ENCODE measurements at places on chromosomes 3 and 15. TPM values are rescaled to one million over a fixed set of nuclear protein-coding genes. Genes with fewer than 3 reads are reported as not detected.

- no peak for DNase-seq
Observed at GRCh38 chr15:63232943-63233342, 43.5 kb downstream of the RAB8B start.

GRCh38 chr15:33395846-33396245 lies 85.1 kb downstream of the RYR3 start:
- no peak for DNase-seq

GRCh38 chr3:106616556-106616955 lies 747.7 kb upstream of the CBLB start:
- DNase-seq: no peak

GRCh38 chr3:186895406-186895805 lies 34.9 kb upstream of the ST6GAL1 start:
- no peak for DNase-seq

GRCh38 chr3:141921316-141921715 lies 44.9 kb downstream of the ATP1B3 start:
- no peak for DNase-seq

DNA sequence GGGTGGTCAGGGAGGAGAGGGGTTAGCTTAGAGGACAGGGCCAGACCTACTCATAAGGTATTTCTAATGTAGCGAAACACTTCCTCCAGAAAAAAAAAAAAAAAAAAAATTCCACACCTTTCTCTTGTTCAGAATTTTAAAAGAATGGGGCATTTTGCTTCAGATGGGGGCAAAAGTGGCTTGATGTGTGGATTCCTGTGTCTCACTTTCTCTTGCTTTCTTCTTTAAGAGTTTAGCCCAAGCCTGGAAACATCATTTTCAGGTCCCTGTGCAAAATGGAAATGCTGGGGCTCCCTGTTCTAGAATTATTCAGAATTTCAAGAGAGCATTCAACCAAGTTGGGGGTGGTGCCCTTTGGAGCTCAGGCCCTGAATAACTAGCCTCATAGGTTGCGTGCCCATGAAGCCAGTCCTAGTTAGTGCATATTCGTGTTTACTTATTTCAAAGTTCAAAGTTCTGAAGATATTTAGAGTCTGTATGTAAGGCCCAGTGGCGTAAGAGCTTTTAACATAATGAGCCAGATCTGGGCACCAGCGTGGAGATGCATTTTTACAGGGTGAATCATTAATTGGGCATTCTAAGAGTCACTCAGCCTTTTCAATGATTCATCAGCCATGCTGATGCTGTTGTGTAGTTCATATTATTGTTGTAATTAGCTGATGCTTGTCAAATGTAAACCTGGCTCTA lies 104.5 kb downstream of the RPLP1 start:
- DNase-seq: no peak

- no peak for DNase-seq
Observed at GRCh38 chr3:129367821-129368220, 60.6 kb downstream of the EFCAB12 start.

GRCh38 chr15:92989470-92989869 lies 89.3 kb downstream of the CHD2 start:
- no peak for DNase-seq

GRCh38 chr3:157120071-157120892 lies 39.7 kb downstream of the CCNL1 start:
- DNase-seq: no peak

- peak; percentile 15 for DNase-seq
Observed at GRCh38 chr3:172522871-172523818, at the start of gene TNFSF10. Gene TNFSF10 (minus strand): TSS chr3:172523430. CDS start chr3:172523384, 46 bp downstream.

DNA sequence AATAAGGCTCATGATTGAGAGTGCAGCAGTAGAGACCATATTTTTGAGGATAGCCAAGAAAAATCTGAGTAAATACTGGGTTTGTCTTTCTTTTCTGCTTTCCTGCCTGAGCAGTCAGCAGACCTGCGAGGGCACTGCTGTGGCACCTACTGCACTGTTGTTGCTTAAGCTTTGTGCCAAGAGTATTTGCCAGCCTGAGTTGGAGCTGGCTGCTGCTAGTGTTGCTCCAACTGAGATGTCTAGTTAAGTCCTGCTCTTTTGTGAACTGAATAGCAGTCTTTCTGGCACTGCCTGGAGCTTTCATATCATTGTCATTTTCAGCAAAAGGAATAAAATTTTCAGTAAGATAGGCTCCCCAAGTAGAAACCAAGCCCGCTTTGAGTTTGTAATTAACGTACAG lies 214.5 kb upstream of the P2RY1 start:
- no peak for DNase-seq

DNA sequence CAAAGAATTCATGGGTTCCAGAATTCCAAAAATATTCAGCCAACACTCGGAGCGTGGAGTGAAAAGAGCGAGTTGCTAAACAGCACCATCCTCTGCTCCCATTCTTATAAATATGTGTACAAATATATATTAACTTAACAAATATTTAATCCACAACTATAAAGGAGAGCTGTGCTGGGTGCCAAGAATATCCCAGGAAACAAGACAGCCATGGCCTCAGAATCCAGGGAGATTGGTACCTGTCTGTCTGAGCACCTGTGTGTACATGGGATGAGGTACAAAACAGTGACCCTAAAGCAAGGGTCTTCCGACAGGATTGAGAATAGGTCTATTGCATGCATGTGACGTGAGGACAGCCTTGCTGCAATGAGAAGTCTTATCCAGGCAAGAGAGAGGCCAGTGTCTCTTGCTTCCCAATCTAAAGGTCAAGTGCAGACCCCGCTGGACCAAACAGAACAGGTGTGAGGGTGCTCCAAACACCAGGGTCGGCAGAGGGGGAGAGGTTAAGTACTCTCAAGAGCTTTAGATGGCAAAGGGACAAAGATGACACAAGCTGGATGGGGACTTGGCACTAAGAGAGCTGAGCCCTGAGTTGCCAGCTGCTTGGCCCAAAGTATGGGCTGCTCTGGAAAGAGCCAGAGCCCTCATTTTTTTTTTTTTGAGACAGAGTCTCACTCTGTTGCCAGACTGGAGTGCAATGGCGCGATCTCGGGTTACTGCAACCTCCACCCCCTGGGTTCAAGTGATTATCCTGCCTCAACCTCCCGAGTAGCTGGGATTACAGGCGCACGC lies 36.2 kb downstream of the HOMER2 start:
- no peak for DNase-seq

- DNase-seq: no peak
Observed at GRCh38 chr3:144553301-144553700, 581.7 kb downstream of the DIPK2A start.

DNA sequence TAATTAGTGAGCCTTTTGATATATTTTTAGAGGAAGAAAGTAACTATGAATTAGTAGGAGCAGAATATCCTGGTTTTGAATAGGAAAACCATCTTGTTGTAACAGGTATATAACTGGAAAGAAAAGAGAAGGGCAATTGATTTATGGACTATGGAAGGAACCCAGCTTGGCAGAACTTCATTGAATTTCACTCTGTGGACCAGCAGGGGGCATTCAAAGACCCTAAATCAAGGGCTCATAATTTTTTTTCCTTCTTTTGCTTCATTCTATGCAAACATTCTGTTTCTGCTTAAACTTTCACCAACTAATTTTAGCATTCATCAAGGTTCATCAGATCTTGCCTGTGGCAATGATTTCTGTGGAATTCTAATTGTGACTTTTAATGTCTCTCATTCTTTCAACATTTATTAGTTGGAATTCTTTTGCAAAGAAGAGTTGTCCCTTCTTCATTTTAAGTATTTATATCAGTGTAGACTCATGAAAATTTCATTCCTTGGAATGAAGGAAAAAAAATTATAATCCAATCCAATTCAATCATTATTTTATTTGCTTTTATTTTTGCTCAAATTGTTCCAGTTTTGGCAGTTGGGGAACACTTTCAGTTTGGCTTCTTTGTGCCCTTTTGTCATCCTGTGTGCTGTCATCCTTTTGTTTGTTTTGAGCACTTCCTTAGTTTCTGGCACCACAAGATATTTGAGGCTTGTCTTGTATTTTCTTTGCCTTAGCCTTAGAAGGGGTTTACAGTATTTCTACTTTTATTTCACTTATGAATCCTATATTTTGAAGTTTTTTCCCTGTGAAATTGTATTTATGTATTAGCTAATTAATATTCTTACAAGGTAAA lies 30.4 kb downstream of the NXPE3 start:
- DNase-seq: peak; percentile 29

GRCh38 chr3:50155491-50155878 lies 361 bp downstream of the SEMA3F start:
- no peak for DNase-seq

DNA sequence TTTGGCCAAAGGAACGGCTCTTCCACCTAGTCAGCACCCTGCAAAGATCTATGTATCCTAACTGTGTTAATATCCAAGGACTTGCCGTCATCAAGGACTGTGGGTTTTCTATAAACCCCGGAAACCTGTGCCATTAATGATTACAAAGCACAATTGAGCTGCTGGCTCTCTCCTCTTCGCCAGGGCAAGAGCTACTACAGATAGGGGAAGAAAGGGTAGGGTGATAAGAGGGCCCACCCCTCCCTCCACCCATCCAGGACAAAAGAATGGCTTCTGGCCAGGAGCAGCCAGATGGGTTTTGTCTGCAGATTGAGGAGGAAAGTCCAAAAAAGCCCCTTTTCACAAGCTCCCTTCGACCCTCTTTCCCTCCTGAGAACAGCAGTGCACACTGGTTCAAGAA lies 9.9 kb downstream of the RFT1 start:
- DNase-seq: no peak

DNA sequence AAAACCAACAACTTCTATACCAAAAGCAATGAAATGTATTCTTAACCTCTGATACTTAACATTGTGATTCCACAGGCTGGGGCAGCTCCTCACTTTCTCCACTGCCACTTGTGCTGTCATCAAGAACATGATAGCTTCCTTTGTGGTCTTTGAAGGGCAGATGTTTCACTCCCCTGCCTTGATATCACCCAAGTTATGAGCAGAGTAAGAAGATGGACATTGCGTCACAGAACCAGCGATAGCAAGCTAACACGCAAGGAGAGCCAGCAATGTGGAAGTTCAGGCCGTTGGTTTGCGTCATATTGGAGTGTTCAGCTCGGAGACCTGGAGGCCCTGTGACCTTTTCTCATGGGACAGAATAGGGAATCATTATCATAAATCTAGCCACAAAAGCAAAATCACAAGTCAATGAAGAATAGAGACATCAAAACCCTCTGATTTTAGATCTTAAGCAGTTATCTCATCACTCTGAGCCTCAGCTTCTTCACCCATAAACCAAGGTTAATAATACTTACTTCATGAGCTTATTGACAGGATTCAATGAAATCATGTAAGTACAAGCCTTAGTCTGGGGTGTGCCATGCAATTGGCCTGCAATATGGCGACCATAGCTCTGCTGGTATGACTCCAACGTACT lies 183.8 kb upstream of the THBS1 start:
- no peak for DNase-seq

DNA sequence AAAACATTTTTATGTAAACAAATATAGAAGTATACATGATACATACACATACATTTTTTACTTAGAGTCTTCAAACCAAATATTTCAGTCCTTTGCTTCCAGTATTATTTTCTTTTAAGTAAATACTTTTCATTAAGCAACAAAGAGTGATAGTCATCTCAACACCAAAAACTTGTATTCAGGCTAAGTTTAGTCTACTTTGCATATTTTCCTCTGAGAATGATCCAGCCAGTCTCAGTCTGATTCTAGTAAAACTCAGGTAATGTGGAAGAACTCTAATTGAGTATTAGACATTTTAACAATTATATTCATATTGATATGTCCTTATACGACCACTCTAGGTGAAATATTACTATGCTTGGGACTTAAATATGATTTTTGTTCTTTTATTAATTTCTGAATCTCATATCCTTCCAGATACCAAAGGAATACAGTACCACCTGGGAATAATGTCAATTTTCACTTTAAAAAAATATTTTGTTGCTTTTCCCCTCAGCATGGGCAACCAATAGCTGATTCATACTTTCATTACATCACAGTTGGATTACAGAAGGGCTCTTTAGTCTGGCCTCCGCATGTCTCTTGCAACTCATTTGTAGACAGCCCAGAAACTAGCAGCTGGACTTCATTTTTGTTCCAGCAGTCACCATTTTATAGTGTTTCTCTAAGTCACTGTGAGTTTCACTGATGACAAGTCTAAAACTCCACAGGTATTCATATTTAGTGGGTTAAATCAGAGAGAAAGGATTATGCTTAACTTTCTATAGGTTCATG lies 390.4 kb downstream of the ZBTB20 start:
- DNase-seq: no peak

GRCh38 chr3:30693470-30694120 lies 87.2 kb downstream of the TGFBR2 start:
- DNase-seq: peak; percentile 49

GRCh38 chr15:82043130-82043673 lies 2.6 kb downstream of the MEX3B start:
- DNase-seq: no peak

- DNase-seq: no peak
Observed at GRCh38 chr3:191030929-191031328, 168.1 kb upstream of the OSTN start.

DNA sequence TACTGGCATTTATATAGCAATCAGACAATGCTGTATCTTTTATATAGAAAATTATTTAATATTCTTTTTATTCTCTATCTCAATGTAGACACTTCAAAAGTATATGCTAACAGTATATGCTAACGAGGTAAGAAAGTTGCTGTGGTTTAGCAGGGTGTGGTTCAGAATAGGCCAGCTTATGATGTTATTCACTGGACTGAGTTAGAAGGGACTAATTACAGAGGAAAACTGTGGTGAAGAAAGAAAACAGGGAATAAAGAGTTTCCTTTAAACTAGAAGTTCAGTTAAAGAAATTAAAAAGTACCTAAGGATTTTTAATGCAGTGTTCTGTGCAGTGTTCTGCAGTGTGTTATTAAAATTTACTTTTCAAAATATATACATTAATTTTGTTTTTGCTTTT lies 59.4 kb downstream of the MYO9A start:
- DNase-seq: no peak

DNA sequence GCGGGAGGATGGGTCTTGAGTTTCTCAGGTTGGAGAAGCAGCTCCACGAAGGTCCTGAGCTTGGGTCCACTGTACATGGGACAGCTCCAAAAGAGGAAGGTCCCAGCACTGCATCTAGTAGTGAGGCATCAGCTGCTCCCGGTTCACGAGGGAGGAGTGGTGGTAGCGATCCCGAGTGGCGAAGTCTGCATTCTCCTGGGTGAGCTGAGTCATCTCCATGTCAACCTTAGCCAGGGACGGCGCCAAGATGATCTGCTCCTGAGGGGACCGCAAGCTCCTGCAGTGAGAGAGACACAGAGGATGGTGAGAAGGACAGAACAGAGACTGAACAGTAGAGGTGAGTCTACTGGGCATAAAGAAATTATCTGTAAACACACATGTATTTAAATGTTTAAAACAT lies 28.0 kb upstream of the HEG1 start:
- DNase-seq: no peak

GRCh38 chr15:74496648-74497047 lies 35.7 kb upstream of the UBL7 start:
- DNase-seq: no peak

- peak; percentile 87 for DNase-seq
Observed at GRCh38 chr3:51706788-51707731, at the start of gene GRM2. Gene GRM2 (plus strand): TSS chr3:51707068. CDS start chr3:51708984, 1,916 bp downstream.

CEP63 gene
- 22.4 TPM for total RNA-seq

GPR27 gene
- total RNA-seq: 43.6 TPM

GATA2 gene
- 0.41 TPM for total RNA-seq

TRAK1 gene
- 28.1 TPM for total RNA-seq

NPAP1 gene
- total RNA-seq: 0.41 TPM

MELTF gene
- 1.2 TPM for total RNA-seq

RGMA gene
- total RNA-seq: 6.1 TPM

FBLN2 gene
- 5.3 TPM for total RNA-seq

CCDC9B gene
- total RNA-seq: 0.41 TPM

PP2D1 gene
- not detected for total RNA-seq

HOMER2 gene
- total RNA-seq: 45.2 TPM

SLC24A5 gene
- total RNA-seq: 0.41 TPM

SI gene
- total RNA-seq: not detected

Measured in frontal cortex (tissue), 4 donors.